NCI-H2081 (cell line): ENCODE measurements at places on chromosomes 5 and 9.

- no peak for DNase-seq
Measured at GRCh38 chr9:131180454-131180853, 55.1 kb downstream of the NUP214 start.

- DNase-seq, result peak; percentile 77
Measured at GRCh38 chr5:1174122-1174936, 27.1 kb upstream of the SLC6A19 start.

DNA sequence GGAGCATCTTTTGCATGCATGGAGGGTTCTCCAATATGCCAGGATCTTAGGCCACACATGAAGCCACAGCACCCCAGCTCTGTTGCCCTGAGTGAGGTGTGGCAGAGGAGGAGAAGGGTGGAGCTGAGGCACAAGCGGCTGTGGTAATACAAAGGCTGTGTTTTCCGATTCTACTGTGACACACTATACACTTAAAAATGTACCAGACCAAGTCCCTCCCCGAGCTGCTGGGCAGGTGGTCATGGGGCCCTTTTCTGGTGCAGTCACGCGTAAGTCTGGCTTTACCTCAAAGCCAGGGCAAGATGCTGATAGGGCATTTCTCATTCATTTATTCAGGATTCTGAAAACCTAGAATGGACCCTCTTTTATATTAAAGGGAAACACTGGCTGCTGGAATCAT, 3.7 kb downstream of the ADGRV1 start:
- peak; percentile 58 for DNase-seq

DNA sequence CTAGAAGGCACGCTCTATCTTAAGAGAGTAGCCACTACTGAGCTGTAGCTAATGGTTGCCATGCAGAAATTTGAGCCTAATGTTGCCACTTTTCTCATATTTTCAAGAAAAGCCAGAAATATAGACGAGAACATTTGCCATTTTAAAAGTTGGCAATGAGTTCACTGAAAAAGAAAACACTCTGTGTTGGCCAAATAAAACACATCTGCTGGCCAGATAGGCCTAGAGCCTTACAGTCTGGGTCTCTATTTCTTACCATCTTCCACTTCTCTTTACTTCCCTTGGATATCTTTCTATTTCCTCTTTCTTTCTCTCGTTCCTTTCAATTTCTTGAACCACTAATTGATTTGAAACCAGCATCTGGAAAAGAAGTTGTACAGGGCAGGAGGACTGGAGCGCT, 36.6 kb upstream of the VCAN start:
- DNase-seq, result no peak

DNA sequence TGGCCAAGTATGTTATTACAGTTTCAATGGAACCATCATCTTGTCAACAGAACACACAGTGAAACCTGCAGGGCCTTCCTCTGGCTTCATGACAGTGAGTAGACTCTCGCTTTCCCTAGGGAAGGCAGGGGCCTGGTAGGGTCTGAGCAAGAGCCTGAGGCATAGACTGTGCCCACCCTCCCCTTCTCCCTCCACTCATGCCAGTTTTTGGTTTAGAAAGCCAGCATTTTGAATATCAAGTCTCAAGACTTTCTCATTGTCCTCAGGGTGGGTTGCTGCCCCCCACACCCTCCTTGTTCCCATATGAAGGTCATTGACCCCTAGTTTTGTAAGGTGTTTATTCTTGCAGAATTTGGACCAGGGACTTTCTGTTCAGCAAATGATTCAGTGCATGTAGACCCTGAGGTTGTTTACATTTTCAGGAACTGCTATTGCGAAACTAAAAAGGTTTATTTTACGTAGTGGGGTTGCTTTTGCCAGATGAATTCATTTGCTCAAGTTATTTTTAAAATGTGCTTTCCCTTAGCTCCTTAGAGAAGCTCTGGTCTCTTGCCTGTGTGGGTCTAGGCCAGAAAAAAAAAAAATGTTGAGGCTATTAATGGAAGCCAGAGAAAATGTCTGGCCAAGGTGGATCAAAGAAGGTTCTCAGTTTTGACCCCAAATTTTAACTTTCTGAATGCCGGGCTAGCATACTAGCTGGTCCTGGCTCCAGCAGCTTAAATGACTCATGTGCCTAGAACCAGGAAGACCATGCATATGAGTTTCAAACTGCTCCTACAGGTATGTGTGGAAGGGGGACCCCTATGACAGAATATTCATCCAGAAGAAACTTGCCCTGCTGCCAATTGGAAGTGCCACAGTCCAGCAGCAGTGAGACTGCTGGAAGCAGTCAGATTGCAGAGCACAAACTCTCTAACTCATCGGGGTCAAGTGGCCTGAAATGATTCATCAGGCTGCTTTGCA, 10.1 kb upstream of the MOB3B start:
- DNase-seq, result no peak

- DNase-seq, result no peak
Measured at GRCh38 chr5:114437936-114438335, 76.1 kb downstream of the KCNN2 start.

GRCh38 chr5:94661086-94661485, 42.6 kb downstream of the SLF1 start:
- no peak for DNase-seq

- DNase-seq, result no peak
Measured at GRCh38 chr9:133078486-133078885, 16.7 kb downstream of the CEL start.

DNA sequence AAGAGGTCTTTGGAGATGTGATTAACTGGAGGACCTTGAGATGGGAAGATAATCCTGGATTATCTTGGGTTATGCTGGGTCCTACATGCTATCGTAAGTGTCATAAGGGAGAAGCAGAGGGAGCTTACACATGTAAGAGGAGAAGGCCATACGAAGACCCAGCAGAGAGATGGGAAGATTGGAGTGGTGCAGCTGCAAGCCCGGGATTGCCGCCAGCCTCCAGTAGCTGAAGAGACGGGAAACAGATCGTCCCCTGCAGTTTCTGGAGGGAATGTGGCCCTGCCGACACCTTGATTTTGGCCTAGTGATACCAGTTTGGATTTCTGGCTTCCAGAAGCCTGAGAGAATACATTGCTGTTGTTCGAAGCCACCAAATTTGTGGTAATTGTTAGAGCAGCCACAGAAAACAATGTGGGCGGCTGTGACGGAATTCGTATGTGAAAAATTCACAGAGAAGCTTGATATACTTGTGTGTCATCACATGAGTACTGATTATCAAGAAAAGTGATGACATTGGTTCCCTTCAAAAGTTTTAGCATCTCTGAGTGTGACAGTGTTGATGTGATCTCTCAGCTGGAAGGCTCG, 86.9 kb downstream of the CYFIP2 start:
- DNase-seq, result no peak

DNA sequence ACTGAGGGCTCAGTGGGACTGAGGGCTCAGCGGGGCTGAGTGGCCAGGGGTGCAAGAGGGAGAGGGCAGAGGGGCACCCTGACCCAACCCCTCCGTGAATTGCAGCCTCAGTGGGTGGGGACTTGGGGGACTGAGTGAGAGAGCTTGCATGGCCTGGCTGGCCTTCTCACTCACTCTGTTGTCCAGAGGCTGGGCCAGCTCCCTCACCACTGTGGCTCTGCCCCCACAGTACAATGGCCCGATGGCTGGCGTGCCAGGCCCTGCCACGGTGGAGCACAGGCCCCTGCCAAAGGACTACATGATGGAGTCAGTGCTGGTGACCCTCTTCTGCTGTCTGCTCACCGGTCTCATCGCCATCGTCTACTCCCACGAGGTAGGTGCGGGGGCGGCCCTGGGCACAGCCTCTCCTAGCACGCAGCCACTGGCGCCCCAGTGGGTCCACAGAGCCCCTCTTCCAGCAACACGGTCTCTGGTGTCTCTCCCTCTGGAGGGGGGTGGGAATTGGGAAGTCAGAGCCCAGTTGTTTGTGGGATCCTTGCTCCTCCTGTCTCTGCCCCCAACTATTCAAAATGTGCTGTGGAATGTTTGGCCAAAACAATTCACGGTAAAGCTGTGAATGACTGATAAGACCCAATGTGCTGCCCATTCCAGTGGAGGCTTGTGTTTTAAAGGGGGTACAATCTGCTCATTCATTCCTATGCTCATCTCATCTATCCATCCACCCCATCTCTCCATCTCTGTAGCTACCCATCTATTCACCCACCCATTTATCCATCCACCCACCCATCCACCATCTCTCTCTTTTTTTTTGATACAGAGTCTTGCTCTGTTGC, 10.7 kb downstream of the PRRT1B start:
- DNase-seq, result no peak

DNA sequence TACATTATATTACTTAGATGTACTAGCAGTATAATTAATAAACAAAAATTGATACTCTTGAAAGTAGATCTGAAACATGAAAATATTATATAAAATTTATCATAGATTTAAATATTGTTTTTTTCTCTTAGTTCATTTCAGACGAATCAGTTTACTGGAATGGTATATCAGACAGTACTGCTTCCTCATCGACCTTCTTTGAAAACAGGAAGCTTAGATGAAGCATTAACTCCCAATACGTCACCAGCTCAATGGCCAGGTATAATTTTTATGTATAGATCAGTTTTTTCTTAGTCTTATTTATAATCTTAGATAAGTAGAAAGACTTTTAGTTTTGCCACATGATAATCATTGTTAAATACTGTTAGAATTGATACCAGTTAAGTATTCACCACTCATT, 106.3 kb downstream of the DMXL1 start:
- DNase-seq, result no peak

DNA sequence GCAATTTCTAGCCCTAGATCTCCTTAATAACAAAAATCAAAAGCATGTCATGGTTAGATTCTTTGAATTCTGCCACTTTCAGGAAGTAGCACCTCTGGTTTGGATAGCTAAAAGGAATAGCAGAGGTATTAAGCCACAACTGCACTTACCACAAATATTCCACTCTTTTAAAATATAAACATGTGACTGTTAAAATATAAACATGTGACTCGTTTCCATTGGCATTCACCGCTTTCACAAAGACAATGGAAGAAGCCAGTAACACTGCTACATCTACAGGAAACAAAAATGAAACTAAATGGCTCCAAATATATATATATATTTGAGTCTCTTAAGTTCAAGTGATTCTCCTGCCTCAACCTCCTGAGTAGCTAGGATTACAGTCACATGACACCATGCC, 222.9 kb downstream of the ARL15 start:
- no peak for DNase-seq

GRCh38 chr9:79387101-79387835, 184.5 kb upstream of the TLE4 start:
- no peak for DNase-seq

GRCh38 chr5:147791181-147791580, 8.7 kb upstream of the JAKMIP2 start:
- no peak for DNase-seq

DNA sequence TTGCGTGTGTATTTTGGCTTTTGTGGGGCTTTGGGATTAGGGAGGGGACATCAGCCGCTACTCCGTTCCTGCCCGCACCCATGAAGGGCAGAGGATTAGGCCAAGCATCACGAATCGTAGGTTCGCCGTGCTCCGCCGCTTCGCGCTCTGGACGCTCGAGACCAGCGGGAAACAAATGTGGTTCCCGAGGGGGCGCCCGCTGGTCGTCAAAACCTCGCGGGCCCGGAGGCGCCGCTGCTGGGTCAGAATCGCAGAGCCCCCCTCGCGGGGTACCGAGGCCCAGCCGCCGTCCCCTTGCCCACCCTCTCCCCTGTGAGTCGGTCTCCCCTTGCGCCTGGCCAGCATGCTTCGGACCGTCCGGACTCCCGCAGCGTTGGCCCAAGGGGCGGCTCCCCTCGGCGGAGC, 2.3 kb upstream of the PAX5 start:
- peak; percentile 16 for DNase-seq

GRCh38 chr5:167381457-167381856, 910.0 kb upstream of the WWC1 start:
- DNase-seq, result no peak

DNA sequence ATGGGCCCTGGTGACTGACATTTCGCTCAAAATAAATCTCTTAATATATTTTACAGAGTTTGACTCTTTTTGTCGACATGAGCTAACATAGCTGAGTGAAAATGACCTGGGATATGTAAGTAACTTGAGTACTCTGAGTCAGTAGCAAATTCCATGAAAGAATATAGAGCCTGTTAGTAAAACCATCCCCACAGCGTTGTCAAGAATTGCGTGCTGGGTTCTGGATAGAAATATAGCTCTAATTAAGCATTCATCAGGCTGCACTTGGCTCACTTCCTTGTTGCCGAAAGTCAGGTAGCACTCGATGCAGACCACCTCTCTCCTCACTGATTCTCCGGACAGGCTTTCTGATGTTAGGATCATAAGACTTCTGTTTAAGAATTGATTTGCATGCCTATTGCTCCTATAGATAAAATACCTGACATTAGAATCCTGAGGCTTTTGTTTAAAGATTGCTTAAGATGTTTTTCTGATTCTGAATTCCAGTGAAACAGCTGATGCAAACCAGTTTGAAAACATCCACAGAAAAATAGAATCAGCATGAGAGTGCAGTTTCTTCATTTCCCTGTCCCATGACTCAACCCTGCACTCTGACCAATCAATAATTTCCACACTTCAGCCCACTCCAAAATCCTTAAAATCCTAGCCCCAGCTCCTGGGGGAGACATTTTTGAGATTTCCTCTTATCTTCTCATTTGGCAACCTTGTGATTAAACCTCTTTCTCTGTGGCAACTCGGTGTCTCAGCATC, 310.6 kb downstream of the DIRAS2 start:
- no peak for DNase-seq

DNA sequence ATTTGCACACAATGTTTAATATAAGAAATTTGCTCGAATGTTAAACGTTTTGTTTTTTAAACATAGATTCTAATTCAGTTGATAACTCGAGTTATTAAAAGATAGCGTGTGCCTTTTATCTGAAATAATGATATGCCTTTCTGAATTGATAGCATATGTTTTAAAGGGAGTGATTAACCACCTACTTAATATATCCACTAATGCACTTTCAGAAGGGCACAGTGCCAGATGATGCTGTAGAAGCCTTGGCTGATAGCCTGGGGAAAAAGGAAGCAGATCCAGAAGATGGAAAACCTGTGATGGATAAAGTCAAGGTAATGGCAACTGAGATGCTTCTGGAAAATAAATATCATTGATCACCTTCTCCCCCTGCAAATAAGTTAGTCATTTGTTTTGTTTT, 53.9 kb downstream of the ERAP1 start:
- DNase-seq, result no peak

DNA sequence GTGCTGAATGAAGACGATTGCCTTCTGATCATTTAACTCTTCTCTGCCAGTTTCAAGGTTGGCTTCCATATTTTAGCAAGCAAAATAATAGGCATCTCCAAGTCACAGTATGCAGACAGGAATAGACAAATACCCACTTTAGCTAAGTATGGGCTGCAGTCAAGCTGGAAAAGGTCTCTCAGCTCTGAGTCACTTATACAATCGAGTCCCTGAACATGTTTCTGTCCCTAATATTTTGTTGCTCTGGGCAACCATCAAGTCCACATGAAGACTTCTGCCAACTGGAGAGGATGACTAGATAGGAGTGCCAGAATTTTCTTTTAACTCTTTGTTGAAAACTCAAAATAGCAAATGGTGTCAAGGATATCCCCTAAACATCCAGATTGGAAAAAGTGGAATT, 575.3 kb downstream of the RAB3C start:
- no peak for DNase-seq

DNA sequence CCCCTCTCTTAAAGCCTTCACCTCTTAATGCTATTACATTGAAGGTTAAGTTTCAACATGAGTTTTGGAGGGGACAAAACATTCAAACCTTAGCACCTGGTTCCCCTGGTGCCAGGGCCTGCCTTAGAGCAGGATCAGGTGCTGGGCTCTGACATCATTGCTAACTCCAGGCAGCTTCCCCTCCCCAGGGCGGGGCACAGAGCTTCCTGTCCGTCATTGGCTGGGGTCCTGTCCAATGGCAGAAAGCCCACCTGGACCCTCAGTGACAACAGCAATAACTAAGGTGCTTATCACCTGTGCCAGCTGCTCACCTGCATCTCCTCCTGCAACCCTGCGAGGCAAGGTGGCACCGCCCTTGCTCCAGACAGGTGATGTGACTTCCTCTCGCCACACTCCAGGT, 177.4 kb downstream of the NSG2 start:
- DNase-seq, result no peak
